ENCODE measurements at places on chromosomes 5 and 9.

DNA sequence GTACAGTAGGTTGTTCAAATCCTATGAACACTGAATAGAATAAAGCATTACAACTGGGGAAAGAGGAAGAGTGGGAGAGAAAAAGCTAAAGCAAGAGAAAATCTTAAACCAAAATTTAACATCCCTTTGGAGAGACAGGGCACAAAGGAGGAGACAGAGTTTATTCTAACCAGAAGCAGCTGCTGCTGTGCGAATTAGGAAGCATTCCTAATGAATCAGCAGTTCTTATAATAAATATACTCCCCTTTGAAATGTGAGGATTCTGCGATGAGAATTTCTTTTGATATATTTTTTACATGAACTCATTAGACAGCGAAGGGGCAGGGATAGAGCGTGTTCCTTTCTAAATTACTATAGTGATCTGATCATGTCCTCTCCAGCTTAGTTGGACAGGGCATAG, 233.4 kb downstream of the DENND1A start:
- DNase-seq, result no peak

GRCh38 chr9:137639303-137640051, 20.7 kb downstream of the EHMT1 start:
- DNase-seq, result peak; percentile 43

- no peak for DNase-seq
Observed at GRCh38 chr9:127808347-127809001, 5.8 kb downstream of the FPGS start.

- DNase-seq, result no peak
Observed at GRCh38 chr9:111356481-111357244, 26.6 kb upstream of the OR2K2 start.

DNA sequence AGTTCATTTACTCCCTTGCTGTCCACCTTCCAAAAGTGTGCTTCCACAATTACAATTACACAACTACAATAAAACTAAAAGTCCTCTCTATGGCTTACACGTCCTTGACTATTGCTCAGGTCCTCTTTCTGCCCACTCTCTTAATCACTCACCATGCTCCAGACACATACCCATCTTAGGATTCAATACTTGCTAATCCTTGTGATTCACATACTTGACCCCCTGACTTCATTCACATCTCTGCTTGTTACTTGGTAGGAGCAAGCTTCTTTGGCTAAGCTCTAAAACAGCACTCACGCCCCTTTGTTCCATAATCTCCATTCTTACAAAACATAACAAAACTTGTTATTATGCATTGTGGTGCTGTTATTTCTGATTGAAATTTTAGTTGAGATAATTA, 215.8 kb downstream of the EDIL3 start:
- DNase-seq, result no peak

- DNase-seq, result no peak
Observed at GRCh38 chr9:136880651-136881050, 5.7 kb upstream of the TRAF2 start.

- no peak for DNase-seq
Observed at GRCh38 chr9:94183240-94183999, 75.7 kb upstream of the ZNF169 start.

GRCh38 chr5:147750065-147750464, 32.5 kb downstream of the JAKMIP2 start:
- DNase-seq, result no peak

DNA sequence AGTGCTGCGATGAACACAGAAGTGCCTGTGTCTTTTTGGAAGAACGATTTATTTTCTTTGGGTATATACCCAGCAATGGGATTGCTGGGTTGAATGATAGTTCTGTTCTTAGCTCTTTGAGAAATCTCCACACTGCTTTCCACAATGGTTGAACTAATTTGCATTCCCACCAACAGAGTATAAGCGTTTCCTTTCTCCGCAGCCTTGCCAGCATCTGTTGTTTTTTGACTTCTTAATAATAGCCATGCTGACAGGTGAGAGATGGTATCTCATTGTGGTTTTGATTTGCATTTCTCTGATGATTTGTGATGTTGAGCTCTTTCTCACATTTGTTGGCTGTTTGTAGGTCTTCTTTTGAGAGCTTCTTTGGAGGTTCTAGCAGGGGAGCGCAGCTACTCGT, 134.6 kb downstream of the TENT4A start:
- DNase-seq, result no peak

DNA sequence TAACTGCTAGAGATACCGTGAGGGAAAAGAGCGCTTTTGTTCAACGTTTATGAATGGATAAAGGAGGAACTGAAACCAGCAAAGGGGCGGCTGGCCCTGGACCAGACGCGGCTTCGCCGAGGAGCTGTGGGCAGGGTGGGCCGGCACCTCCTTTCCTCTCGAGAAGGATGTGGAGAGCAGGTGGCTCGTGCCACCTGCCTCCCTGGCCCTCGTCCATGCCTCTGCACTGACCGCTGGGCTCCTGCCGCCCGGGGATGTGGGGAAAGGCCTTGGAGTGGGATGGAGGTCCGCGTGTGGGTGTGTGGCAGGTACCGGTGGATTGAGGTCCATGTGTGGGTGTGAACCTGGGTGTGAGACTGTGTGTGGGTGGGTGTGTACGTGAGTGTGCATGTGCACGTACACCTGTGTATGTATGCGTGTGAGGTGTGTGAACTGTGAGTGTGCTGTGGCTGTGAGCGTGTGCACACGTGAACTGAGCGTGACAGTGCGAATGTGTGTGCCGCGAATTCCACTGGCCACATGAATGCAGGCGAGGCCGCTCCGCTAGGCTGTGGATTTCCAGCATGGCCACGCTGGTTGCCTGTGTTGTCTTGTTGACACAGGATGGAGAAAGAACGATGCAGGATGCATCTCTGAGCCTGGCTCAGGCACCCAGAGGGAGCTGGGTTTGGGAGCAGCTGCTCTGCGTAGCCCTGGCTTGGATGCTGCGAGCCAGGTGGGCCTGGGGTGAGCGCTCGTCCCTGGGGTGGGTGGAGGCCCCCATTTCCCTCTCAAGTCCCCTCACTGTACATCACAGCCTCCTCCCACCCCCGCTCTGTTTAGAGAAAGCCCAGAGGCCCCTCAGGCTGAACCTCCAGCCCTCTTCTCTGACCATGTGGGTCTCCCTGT, 4.4 kb upstream of the CEP72 start:
- DNase-seq, result no peak

DNA sequence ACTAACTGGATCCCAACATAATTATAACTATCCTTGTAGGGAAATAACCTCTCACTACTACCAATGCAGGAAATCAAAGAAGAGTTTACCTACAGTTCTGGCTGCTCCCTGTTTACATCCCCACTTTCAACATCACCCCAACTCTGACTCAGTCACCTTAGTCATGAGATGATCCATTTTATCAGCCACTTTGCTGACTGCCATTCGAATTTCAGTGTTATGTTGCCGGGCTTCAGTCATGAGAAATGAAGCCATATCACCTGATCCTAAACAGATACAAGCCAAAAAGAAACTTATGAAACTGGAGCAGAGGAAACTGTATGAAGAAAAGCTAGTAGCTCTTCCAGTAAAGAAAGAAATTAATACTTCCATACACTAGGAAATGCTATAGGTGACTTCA, 33.7 kb downstream of the SLC31A2 start:
- DNase-seq, result no peak

GRCh38 chr5:147437161-147437596, 72.7 kb downstream of the DPYSL3 start:
- DNase-seq, result no peak

GRCh38 chr9:16385590-16385989, 484.9 kb downstream of the BNC2 start:
- no peak for DNase-seq

DNA sequence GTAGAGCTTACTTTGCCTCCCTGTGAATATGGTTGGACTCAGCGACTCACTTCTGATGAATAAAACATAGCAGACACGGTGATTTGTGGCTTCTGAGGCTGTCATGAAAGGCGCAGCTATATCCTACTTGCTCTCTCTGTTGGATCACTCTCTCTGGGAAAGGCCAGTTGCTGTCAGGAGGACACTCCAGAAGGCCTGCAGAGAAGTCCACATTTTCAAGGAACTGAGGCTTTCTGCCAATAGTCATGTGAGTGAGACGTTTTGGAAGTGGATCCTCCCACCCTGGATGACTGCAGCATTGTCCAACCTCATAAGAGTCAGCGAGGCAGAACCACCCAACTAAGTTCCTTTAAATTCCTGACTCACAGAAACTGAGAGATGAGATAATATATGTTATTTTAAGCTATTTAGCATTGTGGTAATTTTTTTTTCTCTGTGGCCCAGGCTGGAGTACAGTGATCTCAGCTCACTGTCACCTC, 156.0 kb upstream of the MAST4 start:
- DNase-seq, result no peak

- DNase-seq, result peak; percentile 61
Observed at GRCh38 chr9:33225319-33226147, 14.4 kb upstream of the SPINK4 start.

DNA sequence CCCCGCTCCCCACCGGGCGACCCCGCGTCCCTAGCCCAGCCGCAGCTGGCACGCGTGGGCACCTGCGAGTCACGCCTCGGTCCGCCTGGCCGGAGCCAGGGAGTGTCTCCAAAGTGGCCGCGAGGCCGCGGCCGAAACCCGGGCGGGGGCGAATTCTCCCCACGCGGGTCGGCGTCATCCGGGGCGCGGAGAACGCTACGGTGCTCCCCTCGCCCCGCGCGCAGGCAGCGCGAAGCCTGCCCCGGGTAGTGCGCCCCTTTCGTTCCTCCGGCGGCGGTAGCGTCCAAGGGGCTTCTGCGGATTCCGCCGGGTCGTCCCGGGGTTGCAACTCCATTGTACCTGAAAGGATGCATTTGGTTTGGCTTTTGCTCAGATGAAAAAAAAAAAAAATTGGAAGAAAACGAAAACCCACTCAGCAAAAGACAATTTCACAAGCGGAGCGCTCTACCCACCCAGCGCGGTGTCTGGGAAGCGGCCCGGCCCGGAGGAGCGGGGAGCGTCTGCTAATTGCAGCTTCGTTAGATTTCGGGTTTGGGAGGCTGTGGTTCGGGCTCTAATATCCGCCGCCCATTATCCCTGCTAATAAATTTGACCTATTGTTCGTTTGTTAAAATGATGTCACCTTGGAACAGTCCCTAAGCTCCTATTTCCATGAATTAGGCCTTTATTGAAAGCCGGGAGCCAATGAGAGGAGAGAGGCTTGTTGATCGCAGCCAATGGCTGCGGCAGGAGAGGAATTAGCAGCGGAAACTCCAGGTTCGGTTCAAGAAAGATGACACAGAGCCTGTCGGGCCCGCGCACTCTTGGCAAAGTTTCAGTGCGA, at the start of gene TLX3:
Gene TLX3, plus strand, starts transcription at position 796 of the 823 bp plus-strand sequence. CDS start 118 bp downstream, outside the sequence.
- no peak for DNase-seq

- no peak for DNase-seq
Observed at GRCh38 chr5:177528631-177529030, 11.9 kb upstream of the DDX41 start.

DNA sequence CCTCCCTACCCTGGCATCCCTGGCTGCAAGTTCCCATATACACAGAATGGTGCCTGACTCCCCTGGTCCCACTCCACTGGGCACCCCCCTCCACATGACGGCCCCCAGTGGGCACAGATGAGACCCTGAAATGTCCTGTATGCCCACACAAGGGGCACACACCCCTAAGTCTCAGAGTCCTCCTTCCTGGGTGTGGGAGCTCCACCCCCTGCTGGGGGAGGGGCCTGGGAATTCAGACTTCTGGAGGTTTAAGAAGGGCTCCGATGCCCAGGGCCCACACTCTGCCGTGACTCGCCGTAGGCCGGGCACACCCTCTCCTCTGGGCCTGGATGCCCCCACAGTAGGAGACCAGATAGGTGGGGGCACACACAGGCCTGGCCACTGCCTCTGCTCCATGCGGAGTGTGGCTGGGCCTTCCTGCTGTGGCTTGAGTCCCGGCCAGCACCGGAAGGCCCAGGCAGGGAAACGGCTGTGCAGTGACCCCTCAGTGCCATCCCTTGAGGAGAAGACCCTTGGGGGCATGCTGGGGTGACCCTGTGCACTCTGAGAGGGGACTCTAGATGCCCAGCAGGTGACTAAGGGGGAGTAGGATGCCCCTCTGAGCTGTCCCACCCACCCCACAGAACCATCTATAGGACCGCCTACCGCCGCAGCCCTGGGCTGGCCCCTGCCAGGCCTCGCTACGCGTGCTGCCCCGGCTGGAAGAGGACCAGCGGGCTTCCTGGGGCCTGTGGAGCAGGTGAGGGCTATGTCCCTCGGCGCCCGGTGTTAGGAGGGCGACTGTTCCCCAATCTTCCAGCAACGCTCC, 6.5 kb downstream of the EGFL7 start:
- DNase-seq, result no peak

- no peak for DNase-seq
Observed at GRCh38 chr9:134458207-134459108, 132.2 kb downstream of the RXRA start.

DNA sequence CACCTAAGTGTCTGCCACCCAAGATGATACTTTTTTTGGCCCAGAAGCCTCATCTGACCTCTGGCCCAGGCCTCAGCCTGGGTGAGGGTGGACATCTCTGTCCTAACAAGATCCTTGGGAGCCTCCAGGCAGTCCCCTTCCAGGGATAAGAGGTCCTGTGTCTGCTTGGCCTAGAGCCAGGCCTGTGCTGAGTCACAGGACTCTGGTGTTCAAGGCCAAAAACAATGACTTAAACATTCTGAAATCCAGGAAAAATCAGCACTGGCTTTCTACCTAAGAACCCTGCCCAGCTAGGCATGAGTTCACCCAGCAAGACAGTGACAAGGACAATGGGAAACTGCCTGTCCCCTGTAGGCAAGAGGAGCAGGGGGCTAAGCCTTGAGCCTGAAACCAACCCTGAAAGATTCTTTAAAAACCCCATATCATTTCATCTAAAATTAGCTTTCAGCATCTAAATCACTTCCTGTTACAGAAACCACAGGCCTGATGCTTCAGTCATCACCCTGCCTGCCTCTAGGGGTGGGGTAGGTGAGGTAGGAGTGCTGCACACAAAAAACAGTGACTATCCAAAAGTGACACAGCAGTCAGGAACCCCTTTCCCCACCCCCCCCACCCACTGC, 29.9 kb downstream of the CSF2 start:
- DNase-seq, result peak; percentile 84

- DNase-seq, result no peak
Observed at GRCh38 chr9:85662573-85662972, 79.2 kb downstream of the AGTPBP1 start.

DNA sequence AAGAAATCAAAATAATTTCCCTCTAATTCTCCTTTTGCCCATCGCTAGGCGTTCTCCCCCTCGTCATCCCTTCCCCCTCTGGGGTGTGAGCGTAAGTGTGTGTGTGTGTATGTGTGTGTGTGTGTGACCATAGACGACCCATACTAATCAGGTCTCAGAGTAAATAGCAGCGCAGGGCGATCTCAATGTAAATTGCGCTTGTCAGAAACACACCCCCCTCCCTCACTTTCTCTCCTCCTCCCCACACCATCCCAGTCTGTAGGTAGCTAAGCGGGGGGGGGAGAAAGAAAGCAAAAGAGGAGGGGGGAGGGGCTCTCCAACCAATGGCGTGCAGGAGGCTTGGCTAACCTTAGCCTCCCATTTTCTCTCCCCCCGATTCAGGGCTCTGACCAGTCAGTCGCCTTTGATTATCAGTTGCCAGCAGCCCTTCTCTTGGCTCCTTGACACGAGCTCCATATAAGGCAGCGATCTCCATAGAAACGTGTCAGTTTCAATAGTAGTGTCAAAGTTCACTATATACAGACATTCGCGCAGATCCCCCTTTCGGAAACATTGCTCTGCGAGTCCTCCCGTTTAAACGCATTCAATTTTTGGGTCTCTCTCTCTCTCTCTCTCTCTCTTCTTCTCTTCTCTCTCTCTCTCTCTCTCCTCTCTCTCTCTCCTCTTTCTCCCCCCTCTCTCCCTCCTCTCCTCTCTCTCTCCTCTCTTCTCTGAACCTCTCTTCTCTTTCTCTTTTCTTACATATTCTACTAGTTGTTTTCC, at the start of gene NR2F1:
Gene NR2F1, plus strand, starts transcription at position 546 of the 762 bp plus-strand sequence. CDS start 1,802 bp downstream, outside the sequence.
- no peak for DNase-seq

GRCh38 chr9:98006127-98006796, 23.1 kb downstream of the ANP32B start:
- DNase-seq, result no peak

GRCh38 chr5:143442385-143442784, 38.9 kb upstream of the NR3C1 start:
- no peak for DNase-seq
